CD4-positive, alpha-beta T cell treated with Interleukin-2 at 100 ng/mL for 4 hours (primary cell): ENCODE measurements at places on chromosomes 11 and 22.

DNA sequence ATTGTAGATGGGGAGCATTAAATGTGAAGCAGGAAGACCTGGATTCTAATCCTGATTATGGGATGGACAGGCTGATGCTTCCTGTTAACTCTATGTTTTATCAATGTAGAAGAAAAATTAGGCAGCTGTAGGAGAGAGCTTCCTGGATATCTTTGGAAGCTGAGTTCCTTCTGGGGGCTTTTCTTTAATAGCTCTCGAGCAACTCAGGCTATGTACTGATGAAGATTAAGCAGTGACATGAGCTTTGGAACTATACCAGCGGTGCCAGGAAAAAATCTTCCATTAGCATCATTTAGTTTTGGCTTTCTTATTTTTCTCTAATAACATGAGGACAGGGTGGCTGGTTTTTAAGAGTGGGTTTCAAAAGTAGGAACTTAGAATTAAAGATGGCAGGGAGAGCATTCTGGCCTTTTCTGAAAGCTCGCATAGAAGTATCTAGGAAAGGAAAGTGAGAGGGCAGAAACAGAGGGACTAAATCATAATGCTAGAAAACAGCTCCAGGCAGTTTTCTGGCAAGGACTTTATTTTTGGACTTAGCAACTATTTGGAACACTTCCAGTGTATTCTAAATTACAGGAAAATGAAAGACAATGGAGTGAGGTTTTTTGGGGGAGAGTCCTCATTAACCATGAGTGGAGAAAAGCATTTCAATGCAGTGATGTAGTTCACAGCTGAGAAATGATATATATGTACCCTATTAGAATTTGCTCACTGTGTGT is 69.2 kb upstream of the RRM1 start:
- DNase-seq: no peak

DNA sequence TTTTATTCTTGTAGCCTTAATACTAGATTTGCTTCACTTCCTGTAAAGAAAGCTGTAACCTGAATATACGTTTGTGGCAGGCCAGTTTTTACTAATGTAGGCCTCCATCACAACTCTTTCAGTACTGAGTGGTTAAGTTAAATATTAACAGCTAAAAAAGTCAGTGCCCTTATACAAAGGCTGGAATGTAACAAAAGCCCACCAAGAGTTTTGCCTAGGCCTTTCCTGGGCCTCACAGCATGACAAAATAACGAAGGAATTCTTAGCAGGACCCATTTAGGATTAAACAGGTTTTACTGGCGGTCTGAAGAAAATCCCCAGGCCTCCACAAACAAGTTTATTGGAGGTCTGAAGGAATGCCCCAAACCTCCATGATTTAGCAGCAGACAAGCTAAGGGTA is 43.7 kb downstream of the PIWIL3 start:
- DNase-seq: no peak

DNA sequence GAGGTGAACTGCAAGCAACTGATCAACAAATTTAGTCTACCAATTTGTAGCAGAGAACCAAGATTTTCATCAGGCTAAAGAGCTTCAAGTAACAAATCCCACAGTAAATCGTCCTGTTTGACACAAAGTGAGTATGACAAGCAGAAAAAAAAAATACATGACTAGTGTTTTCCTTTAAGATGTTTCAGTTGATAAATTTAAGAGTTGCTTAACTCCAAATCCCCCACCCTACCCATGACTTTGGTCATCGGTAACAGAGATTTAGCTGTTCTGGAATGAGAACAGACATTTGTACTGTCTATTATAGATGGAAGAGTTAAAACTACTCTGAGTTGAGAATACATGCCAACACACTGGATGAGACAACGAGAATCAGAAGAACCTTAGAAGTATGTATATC is 165.0 kb upstream of the MTMR2 start:
- DNase-seq: no peak

DNA sequence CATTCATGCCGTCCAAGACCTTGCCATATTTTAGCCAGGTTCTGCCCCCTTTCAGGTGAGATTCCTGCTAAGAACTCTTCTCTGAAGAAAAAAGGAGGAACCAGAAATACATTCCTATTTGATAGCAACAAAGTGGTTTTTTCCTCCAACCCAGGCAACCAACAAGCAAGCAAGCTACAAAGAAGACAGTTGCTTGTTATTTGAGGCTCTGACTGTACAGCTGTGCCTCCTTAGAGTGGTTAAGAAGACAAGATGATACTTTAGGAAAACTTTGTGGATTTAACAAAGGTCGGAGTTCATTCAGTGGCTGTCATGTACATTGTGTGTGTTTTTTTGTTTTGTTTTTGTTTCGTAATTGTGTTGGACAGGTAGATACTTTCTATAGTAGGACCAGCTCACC is 21.7 kb downstream of the TEAD1 start:
- DNase-seq: no peak

DNA sequence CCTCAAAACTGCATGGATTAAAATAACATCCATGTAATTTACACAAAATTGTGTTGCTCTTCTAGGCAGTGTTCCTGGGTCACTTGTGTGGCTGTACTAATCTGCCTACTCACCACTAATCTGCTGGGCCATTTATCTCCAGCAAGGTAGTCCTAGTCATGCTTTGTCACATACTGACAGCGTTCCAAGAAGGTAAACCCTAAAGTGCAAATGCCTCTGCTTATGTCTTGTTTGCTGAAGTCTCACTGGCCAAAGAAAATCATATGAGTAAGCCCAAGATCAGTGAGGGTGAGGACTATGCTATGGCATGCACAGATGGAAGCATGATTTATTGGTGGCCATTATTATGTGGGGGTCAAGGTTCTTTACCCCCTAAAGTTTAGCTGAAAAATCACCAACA is 630.2 kb upstream of the LUZP2 start:
- no peak for DNase-seq

DNA sequence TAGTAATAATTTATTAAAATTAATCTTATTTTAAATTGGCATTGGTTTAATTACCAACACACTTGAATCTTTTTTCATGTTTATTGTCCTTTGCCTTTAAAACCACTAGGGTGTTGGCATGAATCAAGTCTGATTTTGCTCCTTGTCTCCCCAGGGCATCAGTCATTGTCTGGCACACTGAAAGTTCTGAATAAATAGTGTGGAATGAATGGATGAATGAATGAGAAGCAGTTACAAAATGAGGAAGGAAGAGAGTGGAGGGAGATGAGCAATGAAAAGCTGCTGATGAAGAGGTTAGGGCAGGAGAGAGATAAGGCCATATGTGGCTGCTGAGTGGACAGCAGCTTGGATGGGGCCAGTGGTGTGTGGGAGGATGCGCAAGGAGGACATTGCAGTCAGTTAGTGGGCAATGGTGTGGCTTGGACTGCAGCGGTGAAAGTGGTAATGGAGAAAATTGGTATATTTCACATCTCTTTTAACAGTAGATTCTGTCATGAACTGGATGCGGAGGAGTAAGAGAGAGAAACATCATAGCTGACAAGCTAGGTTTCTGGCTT is 132.0 kb downstream of the SPON1 start:
- DNase-seq: no peak

- no peak for DNase-seq
These were observed 13.5 kb downstream of the MS4A6A start for GRCh38 chr11:60169264-60169915.

- no peak for DNase-seq
These were observed 35.8 kb upstream of the CHRM4 start for GRCh38 chr11:46427364-46427763.

DNA sequence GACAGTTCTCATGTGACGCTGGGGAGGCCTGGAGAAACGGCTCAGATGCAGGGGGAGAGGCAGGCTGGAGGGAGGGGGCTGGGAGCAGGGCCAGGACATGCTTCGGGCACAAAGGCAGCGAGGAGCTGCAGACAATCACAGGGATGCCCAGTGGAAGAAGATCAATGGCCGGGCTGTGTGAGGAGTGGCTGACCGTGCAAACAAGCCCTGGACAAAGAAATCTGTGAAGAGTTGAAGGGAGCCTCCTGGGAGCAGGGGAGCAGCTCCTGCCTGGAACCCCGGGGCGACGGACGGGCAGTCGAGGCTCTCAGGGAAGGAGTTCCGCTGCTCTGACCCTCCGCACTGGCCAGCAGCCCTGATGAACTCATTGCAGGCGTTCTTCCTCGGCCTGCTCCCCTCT is 126.7 kb upstream of the B3GAT1 start:
- no peak for DNase-seq

GRCh38 chr22:27783436-27784119 is 18.0 kb downstream of the MN1 start:
- no peak for DNase-seq

DNA sequence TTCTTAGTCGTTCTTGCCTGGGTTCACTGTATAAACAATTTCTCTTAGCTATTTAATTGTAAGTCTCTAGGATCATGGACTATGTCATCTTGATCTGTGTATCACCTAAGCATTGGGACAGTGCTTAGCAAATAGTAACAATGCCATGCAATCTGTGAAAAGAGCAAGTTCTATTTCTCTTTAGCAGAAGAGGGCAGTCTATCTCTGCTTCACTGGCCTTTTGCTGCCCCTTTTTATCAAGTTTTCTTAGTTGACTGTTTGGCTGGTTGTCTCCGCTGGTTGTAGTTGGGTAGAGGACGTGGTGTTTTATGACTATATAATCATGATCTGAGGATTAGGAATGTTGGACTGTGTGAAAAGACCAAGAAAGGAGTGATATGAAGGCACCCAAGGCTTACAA is 315.0 kb downstream of the JRKL start:
- no peak for DNase-seq

DNA sequence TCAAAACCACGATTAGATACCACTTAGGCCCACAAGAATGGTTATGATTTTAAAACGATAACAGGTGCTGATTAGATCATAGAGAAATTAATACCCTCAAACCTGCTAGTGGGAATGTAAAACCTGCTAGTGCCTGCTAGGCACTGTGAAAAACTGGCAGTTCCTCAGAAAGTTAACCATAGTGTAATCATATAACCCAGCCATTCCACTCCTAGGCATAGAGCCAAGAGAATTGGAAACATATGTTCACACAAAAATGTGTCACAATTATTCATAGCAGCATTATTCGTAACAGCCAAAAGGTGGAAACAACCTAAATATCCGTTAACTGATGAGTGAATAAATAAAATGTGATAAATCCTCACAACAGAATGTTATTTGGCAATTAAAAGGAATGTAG is 122.2 kb upstream of the SYN3 start:
- no peak for DNase-seq

DNA sequence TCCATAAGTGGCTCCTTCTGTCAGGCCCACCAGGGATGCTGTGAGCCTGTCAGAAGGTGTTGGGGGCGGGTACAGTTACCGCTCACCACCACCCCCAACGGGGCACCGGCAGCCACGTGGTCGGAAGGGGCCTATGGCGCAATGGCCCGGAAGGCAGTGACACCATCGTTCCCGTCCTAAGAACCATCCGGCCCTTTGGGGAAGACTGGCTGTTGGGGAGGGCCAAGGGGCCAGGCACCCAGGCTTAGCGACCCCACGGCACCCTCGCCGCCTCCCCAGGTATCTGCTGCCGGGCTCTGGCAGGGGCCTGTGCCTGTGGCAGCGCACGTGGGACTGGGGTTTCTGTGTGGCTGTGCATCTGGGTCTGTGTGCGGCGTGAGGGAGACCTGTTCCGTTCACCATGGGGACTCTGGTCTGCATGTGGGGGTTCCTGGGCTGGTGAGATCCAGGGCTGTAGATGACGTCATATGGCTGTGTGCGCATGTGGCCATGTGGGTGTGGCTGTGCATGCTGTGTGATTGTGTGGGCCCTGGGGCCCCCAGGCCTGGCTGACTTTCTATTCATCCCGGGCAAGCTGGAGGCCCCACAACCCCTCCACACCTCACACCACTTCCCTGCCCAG is 717 bp downstream of the OSM start:
- DNase-seq: peak; percentile 78

GRCh38 chr11:27388869-27389268 is 25.9 kb upstream of the CCDC34 start:
- DNase-seq: no peak

DNA sequence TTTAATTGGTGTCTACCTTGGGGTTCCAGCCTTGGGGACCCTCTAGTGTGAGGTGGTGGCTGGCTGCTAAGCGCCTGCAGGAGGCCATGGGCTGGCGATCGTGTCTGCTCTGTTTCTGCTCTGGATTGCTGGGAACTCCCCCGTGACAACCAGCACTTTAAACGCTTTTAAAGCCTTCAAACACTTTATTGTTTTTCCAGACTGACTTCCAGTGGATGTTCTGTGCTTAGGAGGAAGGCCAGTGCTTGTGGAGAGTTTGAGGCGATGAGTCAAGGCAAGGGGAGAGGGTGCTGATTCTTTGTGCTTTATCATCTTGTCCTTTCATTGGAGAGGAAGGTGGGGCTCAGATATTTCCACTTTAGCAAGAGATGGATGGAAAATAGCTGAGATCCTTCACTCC is 81.6 kb downstream of the FLI1 start:
- DNase-seq: no peak

GRCh38 chr11:126188332-126189108 is 22.9 kb downstream of the RPUSD4 start:
- no peak for DNase-seq

GRCh38 chr11:3946455-3947017 is 91.1 kb downstream of the STIM1 start:
- DNase-seq: no peak

DNA sequence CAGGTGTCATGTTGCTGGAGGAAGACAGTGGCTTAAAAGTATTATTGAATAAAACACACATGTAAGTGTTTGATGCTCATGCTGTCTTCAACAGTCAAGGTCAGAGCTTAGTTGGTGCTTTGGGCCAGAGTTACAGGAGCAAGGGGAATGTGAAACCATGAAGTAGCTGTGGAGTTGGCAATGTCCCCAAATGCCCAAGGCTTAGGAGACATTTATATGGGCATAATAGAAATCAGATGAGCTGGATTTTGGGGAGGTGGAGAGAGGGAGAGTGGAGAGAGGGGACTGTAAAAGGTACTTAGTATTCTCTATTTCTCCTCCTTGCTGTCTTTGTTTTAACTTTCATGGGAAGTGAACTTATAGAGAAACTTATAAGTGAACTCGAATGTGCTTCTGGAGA is 407.8 kb downstream of the ETS1 start:
- no peak for DNase-seq

- DNase-seq: no peak
These were observed 22.3 kb downstream of the TMEM123 start for GRCh38 chr11:102430158-102430836.

DNA sequence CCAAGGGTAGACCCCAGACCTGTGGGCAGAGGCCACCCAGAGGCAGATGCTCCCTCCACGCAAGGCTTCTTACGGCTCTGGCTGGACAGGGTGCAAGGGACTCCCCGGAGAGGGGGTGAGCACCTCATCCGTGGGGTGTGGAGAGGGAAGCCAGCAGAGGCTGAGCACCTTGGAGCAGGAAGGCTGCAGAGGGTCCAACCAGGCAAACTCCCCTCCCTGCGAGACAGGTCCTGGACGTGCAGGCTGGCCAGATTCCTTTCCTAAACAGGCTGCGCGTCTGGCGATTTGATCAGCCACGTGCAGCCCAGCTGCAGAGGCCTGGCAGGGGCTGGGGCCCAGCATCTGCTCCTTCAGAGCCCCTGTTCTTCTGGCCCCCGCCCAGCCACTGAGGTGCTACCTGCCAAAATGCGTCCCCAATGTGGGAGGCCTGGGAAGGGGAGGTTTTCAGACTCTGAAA is 49.3 kb downstream of the WNT11 start:
- no peak for DNase-seq

- DNase-seq: no peak
These were observed 57.6 kb downstream of the RNF169 start for GRCh38 chr11:74806267-74806666.

- DNase-seq: no peak
These were observed 32.8 kb downstream of the NRXN2 start for GRCh38 chr11:64690235-64690634.
